Hepatic stellate cell (primary cell): ENCODE measurements at places on chromosomes 2 and 18.
A peak's percentile ranks its signal among the peaks of the same experiment; 100 is the strongest.

DNA sequence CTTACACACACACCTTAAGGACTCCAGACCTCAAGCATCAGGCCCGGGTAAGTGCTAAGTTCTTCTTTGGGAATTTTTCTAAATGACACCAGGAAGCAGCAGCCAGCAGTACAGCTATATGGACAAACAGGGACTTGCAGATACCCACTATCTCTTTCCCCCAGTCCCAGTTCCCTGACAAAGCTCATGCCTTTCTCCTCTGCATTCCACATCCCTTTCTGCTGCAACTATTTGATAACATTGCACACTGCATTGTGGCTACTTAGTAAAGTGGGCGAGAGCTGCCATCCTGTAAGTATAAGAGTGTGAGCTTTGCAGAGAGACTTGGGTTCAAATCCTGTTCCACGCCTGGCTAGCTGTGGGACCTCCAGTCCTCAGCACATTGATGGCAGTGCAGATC lies 14.0 kb upstream of the CD226 start:
- DNase-seq = no peak

GRCh38 chr18:36379435-36379984 lies 82.0 kb downstream of the FHOD3 start:
- DNase-seq = no peak

- no peak for DNase-seq
These were observed 119.6 kb downstream of the NFATC1 start for GRCh38 chr18:79515331-79515730.

DNA sequence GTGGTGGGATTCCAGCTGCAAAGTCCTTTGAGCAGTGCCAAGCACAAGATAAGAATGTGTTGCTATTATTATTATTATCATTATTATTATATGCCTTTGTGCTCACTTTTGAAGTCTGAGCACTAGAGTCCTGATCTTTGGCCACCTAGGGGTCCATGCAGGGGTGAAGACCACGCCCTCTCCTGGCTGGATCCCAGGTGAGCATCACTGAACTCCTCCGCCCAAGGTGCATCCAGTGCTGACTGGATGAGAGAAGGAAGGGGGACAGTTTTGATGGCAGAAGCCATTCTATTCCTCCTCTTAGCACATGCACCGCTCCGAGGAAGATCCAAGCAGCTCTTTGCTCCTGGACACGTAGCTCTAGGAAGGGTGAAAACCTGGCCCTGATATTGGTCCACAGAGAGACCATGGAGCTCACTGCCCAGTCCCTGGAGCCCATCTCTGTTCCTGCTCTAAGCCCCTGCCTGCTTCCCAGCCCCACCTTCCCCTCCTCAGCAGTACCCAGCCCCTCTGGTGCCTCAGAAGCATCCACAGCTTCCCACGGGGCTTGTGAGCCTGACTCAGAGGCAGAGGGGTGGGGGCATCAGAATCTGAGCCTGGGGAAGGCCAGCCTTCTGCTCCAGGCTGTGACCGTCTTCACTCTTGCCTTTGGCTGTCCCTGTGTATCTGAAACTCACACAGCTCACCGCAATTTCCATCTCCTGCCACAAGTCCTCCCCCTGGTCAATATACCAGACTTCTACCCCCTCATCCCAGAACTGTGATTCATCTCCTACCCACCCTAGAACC lies 45.4 kb downstream of the MCFD2 start:
- DNase-seq = no peak

- DNase-seq = no peak
These were observed 15.6 kb downstream of the TRABD2A start for GRCh38 chr2:84865181-84865783.

- DNase-seq = no peak
These were observed 29.6 kb downstream of the KCNF1 start for GRCh38 chr2:10941383-10941782.

- no peak for DNase-seq
These were observed 62.5 kb downstream of the REEP1 start for GRCh38 chr2:86274918-86275275.

DNA sequence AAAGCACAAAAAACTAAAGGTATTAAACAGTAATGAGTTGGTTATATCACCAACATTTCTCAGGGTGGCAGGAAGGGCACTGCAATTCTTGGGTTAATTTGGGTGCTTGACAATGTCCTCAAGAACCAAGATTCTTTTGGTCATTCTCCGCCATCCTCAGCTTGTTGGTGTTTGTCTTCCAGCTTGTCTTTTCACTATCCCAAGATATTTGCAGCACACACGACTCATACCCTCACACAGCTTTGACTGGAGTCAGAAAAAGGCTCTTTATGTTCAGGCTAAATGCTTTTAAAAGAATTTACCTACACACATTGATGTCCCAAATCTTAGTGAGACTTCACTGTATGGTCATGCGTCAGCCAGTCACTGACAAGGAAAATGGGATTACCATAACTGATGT lies 12.5 kb downstream of the GREB1L start:
- DNase-seq = no peak

GRCh38 chr2:67503066-67503795 lies 106.1 kb downstream of the ETAA1 start:
- DNase-seq = peak; percentile 51

DNA sequence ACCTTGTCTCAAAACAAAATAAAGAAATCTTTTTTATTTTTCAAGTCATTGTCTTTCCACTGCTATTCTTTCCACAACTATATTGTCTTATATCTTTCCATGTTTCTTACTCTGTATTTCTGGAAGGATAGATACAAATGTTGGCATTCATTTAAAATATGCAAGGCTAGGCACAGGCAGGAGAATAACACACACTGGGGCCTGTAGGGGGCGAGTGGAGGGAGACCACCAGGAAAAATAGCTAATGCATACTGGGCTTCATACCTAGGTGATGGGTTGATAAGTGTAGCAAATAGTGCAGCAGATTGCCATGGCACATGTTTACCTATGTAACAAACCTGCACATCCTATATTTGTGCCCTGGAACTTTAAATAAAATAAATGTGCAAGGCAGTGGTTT lies 9.6 kb downstream of the MRPL30 start:
- DNase-seq = no peak

DNA sequence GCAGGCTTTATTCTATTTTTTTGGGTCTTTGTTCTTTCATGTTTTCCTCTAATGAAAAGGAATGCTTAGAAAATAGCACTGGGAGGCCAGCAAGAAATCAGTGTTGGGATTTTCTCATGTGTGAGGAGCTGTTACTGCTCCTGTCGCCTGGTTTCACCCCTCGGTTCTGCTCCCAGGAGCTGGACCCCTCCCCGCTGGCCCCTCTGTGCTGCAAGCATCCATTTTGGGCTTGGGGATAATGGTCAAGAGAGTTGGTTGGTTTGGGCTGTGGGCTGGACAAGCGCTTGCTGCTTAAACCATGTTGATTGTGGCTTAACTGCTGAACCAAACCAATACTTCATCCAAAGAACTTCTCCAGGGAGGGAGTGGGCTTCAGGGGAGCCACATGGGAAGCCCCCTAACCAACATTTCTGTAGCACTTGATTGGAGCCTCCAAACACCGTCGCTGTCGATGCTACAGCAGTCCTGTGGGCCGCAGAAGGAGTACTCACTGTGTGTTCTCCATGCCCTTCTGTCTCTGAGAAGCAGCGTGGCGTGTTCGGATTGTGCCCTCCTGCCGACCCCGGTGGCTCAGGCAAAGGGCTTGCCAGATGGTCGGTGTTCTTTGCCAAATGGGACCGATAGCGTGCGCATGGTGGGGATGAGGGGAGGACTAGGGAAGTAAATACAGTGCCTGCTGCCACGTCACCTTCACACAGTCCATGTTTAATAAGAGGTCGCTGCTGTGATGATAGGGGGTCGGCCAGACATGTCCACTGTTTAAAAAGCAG lies 40.0 kb downstream of the AGAP1 start:
- no peak for DNase-seq

DNA sequence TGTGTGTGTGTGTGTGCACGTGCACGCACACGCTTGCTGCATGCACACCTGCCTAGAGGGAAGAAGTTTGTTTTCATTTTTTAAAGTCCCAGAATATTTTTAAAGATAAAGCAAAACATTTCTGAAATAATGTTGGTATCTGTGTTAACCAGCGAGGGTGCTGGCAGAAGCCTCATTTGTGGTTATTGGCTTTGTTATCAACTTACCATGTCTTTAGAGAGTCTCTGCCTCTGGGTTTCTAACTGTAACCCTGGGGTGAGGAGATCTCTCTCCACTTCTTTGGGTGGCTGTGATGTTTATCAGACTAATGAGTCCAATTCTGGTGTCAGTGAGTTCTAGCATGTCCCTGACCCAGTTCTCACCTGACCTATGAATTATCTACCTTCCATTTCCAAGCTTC lies 927.6 kb upstream of the FANCL start:
- DNase-seq = no peak

DNA sequence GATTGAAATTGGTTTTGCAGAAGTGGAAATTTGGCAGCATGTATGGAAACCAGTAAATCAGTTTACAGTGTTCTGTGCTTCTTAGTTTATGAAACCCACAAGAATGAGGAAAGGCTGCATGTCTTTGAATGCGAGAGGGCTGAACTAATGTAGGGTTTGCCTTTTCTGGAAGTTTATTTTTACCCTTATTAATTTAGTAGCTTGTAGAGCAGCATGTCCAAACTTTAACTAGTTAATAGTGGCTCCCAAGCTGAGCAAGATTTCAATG lies 50.4 kb downstream of the LDLRAD4 start:
- no peak for DNase-seq

- no peak for DNase-seq
These were observed 17.1 kb downstream of the PDK1 start for GRCh38 chr2:172572981-172573380.

DNA sequence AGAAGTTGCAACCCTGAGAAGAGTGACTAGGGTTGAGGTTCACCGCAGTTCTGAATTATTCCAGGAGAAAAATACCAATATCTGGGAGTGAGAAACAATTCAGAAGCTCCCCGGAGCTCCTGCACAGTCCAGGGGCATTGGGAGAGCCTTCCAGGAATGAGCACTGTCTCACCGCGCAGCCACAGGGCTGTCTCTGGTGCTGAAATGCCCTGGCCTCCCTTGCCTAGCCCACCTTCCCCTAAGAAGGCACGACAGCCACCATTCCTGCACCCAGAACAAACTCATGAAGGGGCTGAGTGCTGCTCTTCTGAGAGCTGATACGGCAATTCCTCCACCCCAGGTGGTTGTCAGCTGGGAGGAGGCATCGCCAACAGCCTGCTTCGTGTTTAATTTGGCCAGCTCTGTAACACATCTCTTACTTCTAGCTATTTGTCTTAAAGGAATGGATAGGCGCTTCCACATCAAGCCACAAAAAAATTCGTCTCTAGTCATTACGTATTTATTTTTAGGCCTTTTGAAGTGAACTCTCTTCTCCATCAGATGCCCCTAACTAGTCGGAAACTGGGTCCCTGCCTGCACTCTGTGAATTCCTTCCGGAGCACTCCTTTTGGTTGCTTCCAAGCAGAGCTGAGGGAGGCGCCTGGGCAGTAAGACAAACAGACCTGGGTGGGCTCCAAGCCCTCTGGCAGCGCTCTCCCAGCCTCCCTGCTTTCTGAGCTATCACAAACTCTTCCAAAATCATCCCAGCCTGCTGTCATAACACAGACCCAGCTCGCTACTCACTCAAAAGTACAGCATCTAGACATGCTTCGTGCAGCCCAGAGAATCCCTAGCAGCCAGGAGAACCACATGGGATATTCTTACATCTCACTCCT lies 120.5 kb upstream of the CCDC68 start:
- no peak for DNase-seq

GRCh38 chr2:37553411-37554154 lies 117.9 kb downstream of the CDC42EP3 start:
- no peak for DNase-seq

GRCh38 chr2:61193670-61194561 lies 31.9 kb downstream of the C2orf74 start:
- no peak for DNase-seq

DNA sequence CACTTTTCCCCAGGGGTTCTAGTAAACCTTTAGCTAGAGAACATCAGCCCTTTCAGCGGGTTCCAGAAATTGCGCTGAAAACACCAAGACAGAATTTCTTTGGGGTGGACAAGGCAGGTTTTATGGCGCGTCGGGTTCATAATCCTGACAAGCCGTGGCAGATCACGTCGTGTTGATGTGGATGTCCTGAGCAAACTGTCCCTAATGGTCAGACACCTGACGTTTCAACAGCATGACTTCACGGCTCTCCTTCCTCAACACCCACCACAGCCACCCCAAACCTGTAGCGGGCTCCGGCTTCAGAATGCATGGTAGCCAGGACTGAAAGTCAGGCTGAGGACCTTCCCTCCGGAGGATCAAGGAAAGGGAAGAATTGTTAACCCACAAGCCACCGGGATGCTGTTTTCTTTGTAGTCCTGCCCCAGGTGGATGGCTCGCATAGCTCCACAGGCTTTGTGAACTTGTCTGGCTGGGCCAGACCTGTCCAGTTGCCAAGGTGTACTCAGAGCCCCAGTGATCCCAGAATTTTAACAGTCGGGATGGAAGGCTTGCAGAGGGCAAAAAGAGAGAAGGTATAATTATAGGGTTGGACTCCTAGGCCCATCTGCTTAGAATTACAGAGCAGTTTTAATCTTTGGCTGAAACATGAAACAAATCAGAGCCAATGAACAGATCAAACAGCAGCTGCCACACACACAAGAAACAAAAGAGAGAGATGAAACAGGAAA lies 1.5 kb downstream of the APCDD1 start:
- no peak for DNase-seq

DNA sequence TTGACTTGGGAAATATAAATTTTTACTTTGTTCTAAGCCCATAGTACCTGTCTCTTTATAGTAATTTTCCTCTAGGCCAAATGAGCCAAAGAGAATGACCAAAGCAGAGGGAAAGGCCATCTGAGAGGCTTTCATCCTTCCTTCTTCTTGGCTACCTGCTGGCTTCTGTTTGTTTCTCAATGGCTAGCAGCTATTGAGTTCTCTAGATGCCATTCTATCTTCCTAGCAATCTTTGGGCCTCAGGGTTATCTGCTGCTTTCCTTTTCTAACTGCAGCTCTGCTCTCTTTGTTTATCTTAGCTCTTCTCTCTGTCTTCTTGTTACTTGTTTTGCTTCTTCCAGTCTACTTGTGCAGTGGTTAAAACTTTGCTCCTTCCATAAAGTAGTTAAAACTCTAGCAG lies 601.1 kb upstream of the NRXN1 start:
- DNase-seq = no peak

- DNase-seq = no peak
These were observed 24.5 kb downstream of the GREB1 start for GRCh38 chr2:11558214-11558886.

DNA sequence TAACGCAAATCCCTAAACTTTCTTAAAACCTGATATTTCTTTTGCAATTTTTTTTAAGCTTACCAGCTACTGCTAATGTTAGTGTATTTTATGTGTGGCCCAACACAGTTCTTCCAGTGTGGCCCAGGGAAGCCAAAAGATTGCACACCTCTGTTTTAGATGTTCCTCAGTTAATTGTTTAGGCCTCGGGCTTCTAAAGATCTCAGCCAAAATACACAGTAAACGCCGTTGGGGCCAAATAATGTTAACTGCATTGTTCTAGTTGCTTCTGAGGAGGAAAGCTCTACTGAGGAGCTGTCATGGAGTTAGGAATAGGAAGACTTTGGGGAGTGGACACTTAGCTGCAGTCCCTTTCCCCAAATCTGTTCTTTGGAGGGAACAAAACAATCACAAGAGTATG lies 2.0 kb downstream of the HSPE1 start:
- no peak for DNase-seq
